ENCODE measurements at places on chromosomes 1 and 21. TPM values are rescaled to one million over a fixed set of nuclear protein-coding genes. Genes with fewer than 3 reads are reported as not detected.

DNA sequence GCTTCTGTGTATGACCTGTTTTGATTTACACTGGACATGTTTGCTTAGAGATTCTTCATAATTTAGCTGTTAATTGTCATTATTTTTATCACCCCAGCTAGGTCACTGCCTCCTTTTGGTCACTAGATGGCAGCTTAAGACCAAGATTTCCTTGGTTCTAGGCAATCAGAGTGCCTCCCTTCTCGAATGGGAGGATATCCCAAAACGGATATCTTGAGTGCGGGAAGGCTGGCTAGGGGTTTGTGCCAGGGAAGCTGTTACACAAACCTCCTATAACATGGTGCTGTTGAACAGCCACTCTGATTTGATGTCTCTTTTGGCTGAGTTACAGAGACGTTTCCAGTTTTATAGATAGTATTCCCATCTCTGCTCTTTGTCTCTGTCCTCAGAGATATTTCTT, 283.5 kb downstream of the S1PR1 start:
- H3K4me3 ChIP-seq: no peak overlapping the region
- H3K27me3 ChIP-seq: no peaks in the 10 kb centered on the region
- H3K27ac ChIP-seq: no peak overlapping the region
- DNase-seq: no peak

- peak overlapping the region; percentile 9 for H3K4me3 ChIP-seq
- H3K27me3 ChIP-seq: no peaks in the 10 kb centered on the region
- H3K27ac ChIP-seq: peak overlapping the region; percentile 71
- no peaks in the 10 kb centered on the region for H3K36me3 ChIP-seq
- H3K4me1 ChIP-seq: peaks cover 5% of the 10 kb centered on the region
Measured at GRCh38 chr1:178344513-178345091, 152.2 kb downstream of the CLEC20A start.

Gene PTPRC
- 21.3 TPM for total RNA-seq

Gene CFAP74
- total RNA-seq: not detected

DNA sequence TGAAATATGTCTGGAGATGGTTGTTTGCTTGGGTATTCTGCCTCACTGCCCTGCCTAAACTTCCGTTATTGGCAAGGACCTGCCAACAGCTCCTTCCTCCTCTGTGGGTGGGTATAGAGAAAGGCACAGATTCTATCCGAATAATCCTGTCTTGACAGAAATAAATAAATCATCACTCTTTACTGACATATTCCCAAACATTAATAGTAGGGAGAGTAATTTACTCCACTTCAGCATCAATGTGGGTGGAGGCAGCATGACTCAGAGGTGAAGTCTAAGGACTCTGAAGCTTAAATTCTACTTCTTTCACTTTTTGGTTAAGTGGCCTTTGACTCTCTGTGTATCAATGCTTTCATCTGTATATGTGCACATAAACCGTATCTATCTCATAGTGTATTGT, 2.9 kb downstream of the CD84 start:
- no peak overlapping the region for H3K4me3 ChIP-seq
- H3K4me1 ChIP-seq: no peaks in the 10 kb centered on the region
- DNase-seq: no peak
- no peaks in the 10 kb centered on the region for H3K36me3 ChIP-seq

- no peak overlapping the region for H3K4me3 ChIP-seq
- no peaks in the 10 kb centered on the region for H3K36me3 ChIP-seq
- DNase-seq: no peak
- H3K4me1 ChIP-seq: no peaks in the 10 kb centered on the region
- no peaks in the 10 kb centered on the region for H3K27me3 ChIP-seq
Measured at GRCh38 chr1:186559601-186560116, 98.7 kb upstream of the PDC start.

Gene CYP4A22
- not detected for total RNA-seq

DNA sequence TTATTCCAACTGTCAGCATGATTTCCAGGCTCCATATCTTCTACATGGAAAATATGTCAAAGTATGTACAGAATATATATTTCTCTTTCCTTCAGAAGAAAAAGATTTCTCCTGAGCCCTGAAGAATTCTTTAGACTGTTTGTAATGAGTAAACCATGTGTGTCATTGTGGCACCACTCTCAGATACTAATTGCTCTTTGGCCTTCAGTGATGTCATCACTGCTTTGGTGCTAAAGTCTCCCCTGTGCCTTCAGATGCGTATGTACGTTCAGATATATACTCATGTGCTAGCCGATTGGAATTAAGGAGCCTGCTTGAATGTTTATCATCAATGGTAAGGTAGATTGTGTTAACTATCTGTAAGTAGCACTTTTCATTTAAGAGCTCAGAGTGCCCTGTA, 20.6 kb upstream of the NBL1 start:
- DNase-seq: no peak
- H3K4me1 ChIP-seq: peaks cover under 1% of the 10 kb centered on the region
- peaks cover 31% of the 10 kb centered on the region for H3K36me3 ChIP-seq
- no peak overlapping the region for H3K4me3 ChIP-seq
- no peaks in the 10 kb centered on the region for H3K27me3 ChIP-seq

GRCh38 chr1:101365878-101366277, 129.1 kb downstream of the S1PR1 start:
- no peaks in the 10 kb centered on the region for H3K36me3 ChIP-seq
- H3K27me3 ChIP-seq: no peaks in the 10 kb centered on the region
- no peak overlapping the region for H3K4me3 ChIP-seq
- H3K4me1 ChIP-seq: no peaks in the 10 kb centered on the region
- DNase-seq: no peak

GRCh38 chr1:151106894-151107293, 36.3 kb downstream of the GABPB2 start:
- H3K27me3 ChIP-seq: no peaks in the 10 kb centered on the region
- no peaks in the 10 kb centered on the region for H3K4me1 ChIP-seq
- H3K4me3 ChIP-seq: no peak overlapping the region
- H3K27ac ChIP-seq: no peak overlapping the region
- peaks cover 23% of the 10 kb centered on the region for H3K36me3 ChIP-seq
- no peak for DNase-seq

- H3K27ac ChIP-seq: no peak overlapping the region
- H3K27me3 ChIP-seq: no peaks in the 10 kb centered on the region
- no peaks in the 10 kb centered on the region for H3K4me1 ChIP-seq
- no peak for DNase-seq
- H3K36me3 ChIP-seq: no peaks in the 10 kb centered on the region
- H3K4me3 ChIP-seq: no peak overlapping the region
Measured at GRCh38 chr1:186923486-186923885, 94.7 kb downstream of the PLA2G4A start.

Gene FCGR3B
- total RNA-seq: not detected

GRCh38 chr1:56317722-56318121, 261.6 kb downstream of the PLPP3 start:
- no peaks in the 10 kb centered on the region for H3K36me3 ChIP-seq
- H3K4me1 ChIP-seq: no peaks in the 10 kb centered on the region
- H3K27ac ChIP-seq: no peak overlapping the region
- DNase-seq: no peak
- H3K4me3 ChIP-seq: no peak overlapping the region

Gene HHIPL2
- total RNA-seq: not detected

GRCh38 chr1:55815745-55816455, 600.7 kb upstream of the USP24 start:
- no peaks in the 10 kb centered on the region for H3K27me3 ChIP-seq
- no peak overlapping the region for H3K27ac ChIP-seq
- no peak for DNase-seq
- no peaks in the 10 kb centered on the region for H3K36me3 ChIP-seq
- H3K4me3 ChIP-seq: no peak overlapping the region

Gene NFASC
- 44.0 TPM for total RNA-seq

DNA sequence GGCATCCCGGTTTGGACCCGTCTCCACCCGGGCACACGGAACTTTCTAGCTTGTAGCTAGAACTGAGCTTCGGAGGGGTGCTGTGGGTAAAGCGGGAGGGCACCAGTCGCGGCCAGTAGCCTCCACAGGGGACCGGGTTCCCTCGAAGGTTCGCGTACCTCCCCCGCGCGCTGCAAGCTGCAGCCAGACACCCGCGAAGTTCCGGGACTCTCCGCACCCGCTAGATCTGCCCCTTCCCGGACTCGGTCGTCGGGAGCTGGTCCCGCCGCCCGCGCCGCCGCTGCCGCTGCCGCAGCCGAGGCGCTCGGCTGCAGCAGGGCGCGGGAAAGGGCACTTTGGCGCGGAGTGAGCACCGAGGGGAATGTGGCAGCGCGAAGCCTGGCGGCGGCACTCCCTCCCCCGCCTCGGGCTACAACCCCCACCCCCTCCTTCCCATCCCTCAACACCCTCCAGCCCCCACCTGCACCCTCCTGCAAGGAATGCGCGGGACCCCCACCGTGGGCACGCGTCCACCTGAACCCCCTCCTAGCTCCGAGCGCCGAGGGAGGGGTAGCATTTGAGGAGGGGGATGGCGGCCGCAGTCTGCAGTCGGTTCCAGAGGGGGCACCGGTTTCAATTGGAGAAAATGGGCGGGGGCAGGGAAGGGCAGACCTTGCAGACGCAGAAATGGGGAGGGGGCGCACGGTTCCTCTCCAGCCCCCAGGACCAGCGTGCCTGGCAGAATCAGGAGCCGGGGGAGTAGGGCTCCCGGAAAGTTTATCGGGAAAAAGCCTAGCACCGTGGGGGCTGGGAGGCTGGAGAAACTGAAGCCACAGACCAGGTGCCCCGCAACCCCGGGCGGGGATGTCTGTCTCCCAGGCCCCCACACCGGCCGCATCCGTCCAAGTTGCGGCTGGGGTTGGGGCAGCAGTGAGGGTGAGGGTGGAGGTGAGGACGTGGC, 968 bp downstream of the CSMD2 start:
- no peak for DNase-seq
- H3K36me3 ChIP-seq: no peaks in the 10 kb centered on the region
- H3K27me3 ChIP-seq: peaks cover 8% of the 10 kb centered on the region
- H3K27ac ChIP-seq: peak overlapping the region; percentile 63
- H3K4me3 ChIP-seq: peak overlapping the region; percentile 59

DNA sequence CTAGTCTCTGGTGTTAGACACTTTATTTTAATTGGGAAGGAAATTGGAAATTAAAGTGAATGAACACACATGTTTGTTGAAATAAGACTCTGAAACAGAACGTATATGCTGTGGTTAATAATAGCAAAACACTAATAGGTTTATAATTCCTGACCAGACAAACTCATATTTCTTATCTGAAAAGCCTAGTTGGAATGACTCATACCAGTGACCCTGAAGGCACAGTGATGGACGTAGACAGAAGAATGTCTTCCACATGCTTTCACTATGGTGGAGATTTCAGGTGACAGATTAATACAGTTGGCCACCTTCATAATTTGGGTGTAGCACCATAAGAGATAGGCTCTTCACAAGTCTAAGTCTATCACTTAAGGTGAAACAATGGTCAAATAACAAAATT, 83.0 kb upstream of the COL11A1 start:
- no peak overlapping the region for H3K27ac ChIP-seq
- DNase-seq: no peak
- H3K4me1 ChIP-seq: no peaks in the 10 kb centered on the region
- H3K4me3 ChIP-seq: no peak overlapping the region

Gene KCNK2
- 0.85 TPM for total RNA-seq

DNA sequence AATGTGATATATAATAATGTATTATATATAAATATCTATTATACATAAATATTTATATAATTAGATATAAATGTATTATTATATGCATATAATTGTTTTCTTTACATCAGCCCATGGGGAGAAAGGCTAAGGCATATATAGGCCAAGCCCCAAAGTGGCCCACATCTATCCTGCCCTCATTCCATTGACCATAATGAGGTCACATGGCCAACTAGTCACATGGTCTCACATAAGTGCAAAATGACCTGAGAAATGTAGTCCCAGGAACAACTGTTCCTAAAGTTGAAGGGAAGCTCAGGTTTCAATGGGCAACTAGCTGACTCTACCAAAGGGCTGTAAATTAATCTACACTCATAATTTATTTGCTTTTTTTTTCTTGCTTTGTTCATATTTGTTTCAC, 14.5 kb upstream of the CCDC185 start:
- no peak overlapping the region for H3K4me3 ChIP-seq
- no peak for DNase-seq
- no peak overlapping the region for H3K27ac ChIP-seq
- H3K27me3 ChIP-seq: no peaks in the 10 kb centered on the region
- no peaks in the 10 kb centered on the region for H3K36me3 ChIP-seq

GRCh38 chr1:200901796-200902444, 7.2 kb downstream of the INAVA start:
- no peaks in the 10 kb centered on the region for H3K4me1 ChIP-seq
- no peaks in the 10 kb centered on the region for H3K27me3 ChIP-seq
- H3K27ac ChIP-seq: no peak overlapping the region
- H3K36me3 ChIP-seq: no peaks in the 10 kb centered on the region
- DNase-seq: no peak

GRCh38 chr21:34889320-34889675, 159.8 kb downstream of the RUNX1 start:
- H3K27ac ChIP-seq: peak overlapping the region; percentile 94
- no peaks in the 10 kb centered on the region for H3K36me3 ChIP-seq

DNA sequence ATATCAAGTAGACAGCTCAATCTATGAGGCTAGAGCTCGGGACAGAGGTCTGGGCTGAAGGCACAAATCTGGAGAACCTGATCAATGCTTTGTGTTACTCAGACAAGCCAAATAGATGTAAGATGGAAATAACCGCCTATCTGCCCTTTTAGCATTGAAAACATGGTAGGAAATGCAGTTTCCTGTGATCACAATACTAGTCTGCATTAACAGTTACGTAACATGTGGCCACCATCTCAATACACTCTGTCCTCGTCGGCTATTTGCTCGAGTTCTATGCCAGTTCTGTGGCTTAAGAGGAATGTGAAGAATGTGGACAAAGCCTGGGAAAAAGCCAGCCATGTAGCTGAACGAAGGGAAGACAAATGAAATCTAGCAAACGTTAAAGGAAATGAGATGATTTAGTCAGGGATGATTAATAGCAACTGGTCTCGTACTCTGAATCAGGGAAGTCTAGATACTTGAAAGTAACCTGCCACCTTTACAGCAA, 73.3 kb downstream of the HSF2BP start:
- H3K4me3 ChIP-seq: no peak overlapping the region
- peak overlapping the region; percentile 74 for H3K27ac ChIP-seq
- H3K36me3 ChIP-seq: no peaks in the 10 kb centered on the region
- H3K4me1 ChIP-seq: peaks cover 5% of the 10 kb centered on the region

Data from ascending aorta (tissue), 2 donors.